ENCODE measurements at places on chromosomes 4 and X.

DNA sequence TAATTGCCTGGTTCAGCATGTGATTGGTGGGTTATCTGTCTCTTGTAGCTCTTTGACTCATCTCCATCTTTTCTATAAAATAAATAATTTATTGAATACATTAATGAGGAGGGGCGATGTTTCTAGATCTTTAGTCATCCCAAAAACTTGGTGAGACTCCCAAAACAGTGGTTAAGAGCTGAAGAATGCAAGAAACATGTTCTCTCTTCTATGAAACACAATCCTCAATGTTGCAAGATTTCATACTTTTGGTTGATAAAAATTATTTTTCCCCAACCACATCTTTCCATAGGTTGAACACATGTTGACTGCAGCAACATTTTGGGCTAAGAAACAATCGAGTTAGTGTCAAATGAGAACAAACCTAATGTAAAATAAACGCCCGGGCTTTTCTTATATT is 1.2 kb upstream of the TMEM47 start:
- H3K4me3 ChIP-seq: peak overlapping the region; percentile 55
- no peaks in the 10 kb centered on the region for H3K36me3 ChIP-seq
- H3K4me1 ChIP-seq: peaks cover 3% of the 10 kb centered on the region
- no peaks in the 10 kb centered on the region for H3K27me3 ChIP-seq
- DNase-seq: no peak
- H3K27ac ChIP-seq: no peak overlapping the region

DNA sequence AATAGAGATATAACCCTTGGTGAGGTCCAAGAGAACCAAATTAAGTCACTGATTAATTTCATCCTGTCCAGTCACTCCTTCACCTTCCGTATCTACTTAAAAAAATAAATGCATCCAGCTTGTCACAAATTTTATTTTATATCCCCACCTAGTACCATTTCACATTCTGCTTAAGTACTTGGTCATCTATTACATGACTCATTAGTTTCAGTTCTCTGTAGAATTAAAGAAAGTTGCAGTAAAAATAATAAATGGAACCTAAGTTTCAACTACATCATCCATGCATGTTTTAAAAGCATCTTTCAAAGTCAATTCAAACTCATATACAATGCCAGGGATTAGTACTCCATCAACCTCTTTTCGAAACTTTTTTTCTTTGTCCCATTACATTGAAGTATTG is 130.2 kb downstream of the SH2D1A start:
- H3K4me3 ChIP-seq: no peak overlapping the region
- no peaks in the 10 kb centered on the region for H3K27me3 ChIP-seq
- no peaks in the 10 kb centered on the region for H3K4me1 ChIP-seq
- no peak for DNase-seq
- no peaks in the 10 kb centered on the region for H3K36me3 ChIP-seq

GRCh38 chrX:80578517-80579105 is 158.4 kb downstream of the TENT5D start:
- H3K4me1 ChIP-seq: peaks cover 6% of the 10 kb centered on the region
- no peak overlapping the region for H3K4me3 ChIP-seq
- no peaks in the 10 kb centered on the region for H3K36me3 ChIP-seq

DNA sequence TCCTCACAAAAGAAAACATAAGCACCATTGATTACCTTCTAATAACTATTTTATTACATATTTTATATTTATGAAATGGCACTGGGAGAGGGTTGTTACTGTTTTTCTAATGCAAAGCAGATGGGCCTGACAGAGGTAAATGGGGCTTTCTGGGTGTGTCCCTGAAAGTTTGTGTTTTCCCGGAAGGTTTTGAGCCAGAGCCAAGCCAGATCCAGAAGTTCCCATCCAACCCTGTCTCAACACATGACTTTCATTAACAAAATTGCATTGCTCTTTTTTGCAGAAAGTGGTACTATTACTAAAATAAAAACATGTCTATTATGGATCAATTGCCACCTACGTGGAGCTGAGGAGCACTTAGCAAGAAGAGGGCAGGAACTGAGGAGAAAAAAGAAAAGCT is 181.3 kb downstream of the RAB28 start:
- no peaks in the 10 kb centered on the region for H3K27me3 ChIP-seq
- no peak for DNase-seq
- no peaks in the 10 kb centered on the region for H3K36me3 ChIP-seq
- no peak overlapping the region for H3K4me3 ChIP-seq
- no peak overlapping the region for H3K27ac ChIP-seq
- no peaks in the 10 kb centered on the region for H3K4me1 ChIP-seq

GRCh38 chr4:129282293-129282692 is 186.3 kb downstream of the C4orf33 start:
- H3K27me3 ChIP-seq: no peaks in the 10 kb centered on the region
- DNase-seq: no peak
- H3K4me3 ChIP-seq: no peak overlapping the region
- H3K36me3 ChIP-seq: no peaks in the 10 kb centered on the region
- H3K27ac ChIP-seq: no peak overlapping the region

Data from neural progenitor cell (in vitro differentiated cells).